ENCODE measurements at places on chromosomes 12 and 14. TPM values are rescaled to one million over a fixed set of nuclear protein-coding genes. Genes with fewer than 3 reads are reported as not detected.

Gene BEGAIN
- 0.46 TPM for polyA plus RNA-seq

Gene SERPINA12
- polyA plus RNA-seq, result not detected

Gene FAIM2
- polyA plus RNA-seq, result 6.0 TPM

Gene SLC5A8
- polyA plus RNA-seq, result not detected

Gene DNAL1
- polyA plus RNA-seq, result 8.9 TPM

Gene SLC22A17
- 7.2 TPM for polyA plus RNA-seq

Gene ZDHHC22
- not detected for polyA plus RNA-seq

Gene NPFF
- polyA plus RNA-seq, result not detected

Gene RASSF9
- 1.4 TPM for polyA plus RNA-seq

Gene CEBPE
- polyA plus RNA-seq, result not detected

Gene HECTD1
- polyA plus RNA-seq, result 108 TPM

Gene EPYC
- not detected for polyA plus RNA-seq

Gene CISTR
- polyA plus RNA-seq, result 2.5 TPM

Gene CYP27B1
- 0.19 TPM for polyA plus RNA-seq

Gene SMAGP
- polyA plus RNA-seq, result 2.0 TPM

Gene MYF6
- not detected for polyA plus RNA-seq

Gene TAC3
- polyA plus RNA-seq, result not detected

Gene GAS2L3
- 0.47 TPM for polyA plus RNA-seq

Gene OTUB2
- 0.19 TPM for polyA plus RNA-seq

Gene A2M
- 133 TPM for polyA plus RNA-seq

Gene MIP
- not detected for polyA plus RNA-seq

Gene VRTN
- polyA plus RNA-seq, result not detected

Gene SYT10
- polyA plus RNA-seq, result not detected

Gene SLC25A47
- not detected for polyA plus RNA-seq

Gene RBM23
- polyA plus RNA-seq, result 52.7 TPM

Gene PRICKLE1
- polyA plus RNA-seq, result 3.2 TPM

Gene SYCP3
- polyA plus RNA-seq, result not detected

Gene SMCO2
- polyA plus RNA-seq, result not detected

Gene LMNTD1
- polyA plus RNA-seq, result not detected

Gene CMAS
- polyA plus RNA-seq, result 24.3 TPM

Gene CCDC38
- polyA plus RNA-seq, result 0.03 TPM

Gene CD69
- 0.53 TPM for polyA plus RNA-seq

Gene KRT2
- not detected for polyA plus RNA-seq
